ENCODE measurements at places on chromosomes 6 and 20.

- no peak for DNase-seq
Observed at GRCh38 chr6:167758309-167759023, 68.2 kb upstream of the AFDN start.

- no peak for DNase-seq
Observed at GRCh38 chr6:107284805-107285204, 169.5 kb upstream of the BEND3 start.

GRCh38 chr6:128069188-128069587 lies 168.3 kb upstream of the THEMIS start:
- DNase-seq = no peak

- no peak for DNase-seq
Observed at GRCh38 chr20:36871640-36872570, 4.0 kb upstream of the TLDC2 start.

DNA sequence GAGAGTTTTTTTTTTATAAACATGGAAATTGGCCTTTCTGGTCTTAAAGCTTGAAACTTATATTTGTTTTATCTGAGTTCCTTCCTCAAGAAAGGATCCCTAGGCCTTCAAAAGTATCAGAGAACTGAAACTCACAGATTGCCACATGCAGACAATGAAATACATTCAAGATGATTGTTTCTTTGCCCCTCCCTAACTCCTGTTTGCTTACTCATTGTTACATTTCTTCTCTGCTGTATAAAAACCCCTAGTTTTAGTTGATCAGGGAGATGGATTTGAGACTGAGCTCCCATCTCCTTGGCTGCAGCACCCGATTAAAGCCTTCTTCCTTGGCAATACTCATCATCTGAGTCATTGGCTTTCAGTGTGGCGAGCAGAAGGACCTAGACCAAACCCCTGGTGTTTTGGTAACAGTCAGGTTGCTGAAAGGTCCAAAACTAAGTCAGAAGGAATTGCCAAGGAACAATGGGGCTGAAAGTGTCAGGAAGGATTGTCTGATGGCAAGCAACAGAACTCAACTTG lies 132.3 kb upstream of the SULF2 start:
- no peak for DNase-seq

DNA sequence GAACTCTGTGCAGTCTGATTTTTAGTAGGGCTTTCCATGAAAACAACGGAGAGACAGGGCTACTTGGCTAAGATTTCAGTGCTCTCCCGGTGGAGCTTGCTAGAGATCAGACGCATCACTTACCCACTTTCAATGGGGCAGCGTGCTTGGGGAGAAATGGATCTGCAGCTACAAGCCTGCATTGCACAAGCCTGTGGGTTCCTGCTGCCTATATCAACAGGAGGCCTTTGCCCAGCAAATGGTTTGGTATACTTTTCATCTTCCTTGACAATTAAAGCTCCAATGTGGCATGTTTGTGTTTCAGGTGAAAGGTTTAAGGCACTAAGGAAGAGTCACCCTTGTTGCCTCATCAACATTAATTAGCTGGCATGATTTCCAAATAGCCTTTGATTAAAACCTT lies 136.0 kb upstream of the FOXQ1 start:
- DNase-seq = no peak

- no peak for DNase-seq
Observed at GRCh38 chr6:124445581-124445980, 516.7 kb upstream of the RNF217 start.

GRCh38 chr20:26214991-26215390 lies 518.3 kb upstream of the ZNF337 start:
- DNase-seq = no peak

GRCh38 chr20:41167481-41168253 lies 30.3 kb downstream of the PLCG1 start:
- DNase-seq = no peak

DNA sequence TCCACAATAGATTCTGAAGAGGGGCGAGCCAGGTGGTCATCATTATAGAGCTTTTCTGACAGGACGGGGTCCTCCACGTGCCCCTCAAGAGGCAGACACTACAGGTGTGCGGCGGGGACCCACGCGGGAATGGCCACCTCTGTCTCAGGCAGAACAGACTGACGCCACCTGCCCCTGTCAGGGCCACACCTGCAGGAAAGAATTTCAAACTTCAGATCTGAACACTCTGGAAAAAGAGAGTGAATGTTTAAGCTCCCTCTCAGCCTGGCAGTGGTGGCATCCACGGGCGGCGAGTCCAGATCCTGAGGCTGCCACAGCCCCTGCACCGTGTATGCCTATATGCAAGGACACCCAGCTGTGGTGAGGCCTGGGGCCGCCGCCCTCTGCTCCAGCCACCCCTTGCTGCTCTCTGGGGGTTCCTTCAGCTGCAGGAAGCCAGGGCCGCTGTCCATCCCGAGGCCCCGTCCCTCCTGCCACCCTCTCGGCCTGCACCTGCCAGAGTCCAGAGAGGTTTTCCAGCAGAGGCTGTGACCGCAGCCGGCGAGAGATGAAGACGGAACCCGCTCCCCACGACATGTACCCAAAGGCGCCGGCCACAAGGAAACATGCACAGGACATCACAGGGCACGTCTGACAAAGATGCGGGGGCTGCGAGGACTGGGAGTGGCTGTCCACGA lies 234.9 kb downstream of the ERMARD start:
- no peak for DNase-seq

GRCh38 chr6:98601716-98602115 lies 232.7 kb upstream of the POU3F2 start:
- no peak for DNase-seq

- DNase-seq = no peak
Observed at GRCh38 chr6:157066781-157067491, 256.4 kb downstream of the TMEM242 start.

DNA sequence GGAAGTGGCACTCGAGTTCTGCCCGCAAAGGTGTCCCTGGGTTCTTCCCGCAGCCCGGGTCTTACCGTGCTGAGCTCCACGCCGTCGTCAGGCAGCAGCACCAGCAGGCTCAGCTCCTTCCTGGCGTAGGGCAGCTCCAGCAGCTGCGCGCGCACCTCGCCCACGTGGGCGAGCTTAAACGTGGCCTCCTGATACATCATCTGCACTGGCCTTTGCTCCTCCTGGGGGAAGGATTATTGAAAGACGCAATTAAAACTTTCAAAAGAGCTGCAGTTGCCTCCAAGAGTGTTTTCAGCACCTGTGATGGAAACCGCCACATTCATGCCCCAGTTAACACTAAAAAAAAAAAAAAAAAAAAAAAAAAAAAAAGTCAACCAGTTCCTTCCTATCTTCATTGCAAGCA lies 11.3 kb downstream of the SERPINB9 start:
- DNase-seq = no peak

- DNase-seq = no peak
Observed at GRCh38 chr6:10297832-10298231, 117.0 kb downstream of the TFAP2A start.

DNA sequence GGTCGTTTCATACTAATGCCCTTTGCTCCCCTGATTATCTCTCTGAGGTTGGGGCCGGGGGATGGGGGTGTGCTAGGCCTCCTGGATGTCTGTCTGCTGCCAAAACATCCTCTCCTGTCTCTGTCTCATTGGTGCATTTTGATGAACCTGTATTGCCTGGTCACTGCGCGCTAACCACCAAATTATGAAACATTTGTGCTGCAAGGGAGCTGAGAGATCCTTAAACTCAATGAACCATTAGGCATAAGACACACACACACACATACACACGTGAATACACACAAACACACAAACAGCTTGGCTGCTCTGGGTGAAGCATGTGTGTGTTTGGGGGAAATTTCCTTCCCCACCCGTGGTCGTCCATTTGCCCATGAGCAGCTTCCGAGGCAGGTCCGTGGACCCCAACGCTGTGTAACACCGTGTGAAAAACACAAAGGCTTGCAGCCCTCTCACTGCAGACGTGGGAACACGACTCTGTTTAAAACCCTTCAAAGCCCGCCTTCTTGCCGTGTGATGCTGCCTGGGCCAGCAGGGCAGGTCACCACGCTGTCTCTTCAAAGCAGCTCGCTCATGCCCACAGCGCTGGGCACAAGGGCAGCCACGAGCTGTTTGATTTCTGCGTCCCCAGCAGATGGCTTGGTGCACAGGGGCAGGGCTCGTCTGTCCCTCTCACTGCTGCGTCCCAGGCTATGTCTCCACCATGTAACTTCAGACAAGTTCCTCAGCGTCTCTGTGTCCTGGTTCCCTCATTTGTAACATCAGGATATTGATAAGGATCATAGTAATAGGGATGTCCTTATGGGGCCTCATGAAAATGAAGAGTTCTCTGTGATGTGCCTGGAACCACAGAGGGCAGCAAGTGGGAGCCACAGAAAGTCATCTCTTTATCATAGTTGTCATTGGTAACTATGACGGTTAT lies 96.8 kb downstream of the CDH26 start:
- DNase-seq = no peak

- DNase-seq = no peak
Observed at GRCh38 chr20:4193069-4193452, 177.7 kb upstream of the RNF24 start.

- DNase-seq = no peak
Observed at GRCh38 chr20:8368670-8369069, 236.6 kb downstream of the PLCB1 start.

DNA sequence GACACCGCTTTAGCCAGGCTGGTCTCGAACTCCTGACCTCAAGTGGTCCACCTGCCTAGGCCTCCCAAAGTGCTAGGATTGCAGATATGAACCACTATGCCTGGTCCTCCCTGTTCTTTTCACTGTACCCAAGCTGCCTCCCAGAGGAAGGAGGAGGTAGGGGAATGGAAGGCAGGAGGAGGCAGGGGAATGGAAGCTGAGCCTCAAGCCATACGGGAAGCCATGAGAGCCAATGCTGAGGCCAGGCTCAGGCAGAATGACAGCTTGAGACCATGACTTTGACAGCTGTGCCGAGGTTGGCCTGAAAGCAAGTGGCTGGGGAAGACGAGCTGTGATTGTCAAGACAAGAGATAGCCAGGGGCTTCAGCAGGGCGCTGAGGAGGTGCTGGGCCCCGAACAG lies 13.6 kb upstream of the ZNF335 start:
- DNase-seq = no peak

GRCh38 chr20:1895674-1896483 lies 672 bp downstream of the SIRPA start:
- DNase-seq = no peak

- DNase-seq = no peak
Observed at GRCh38 chr6:157967486-157967885, 14.2 kb upstream of the SYNJ2 start.

- no peak for DNase-seq
Observed at GRCh38 chr6:72149715-72150114, 263.4 kb downstream of the RIMS1 start.

DNA sequence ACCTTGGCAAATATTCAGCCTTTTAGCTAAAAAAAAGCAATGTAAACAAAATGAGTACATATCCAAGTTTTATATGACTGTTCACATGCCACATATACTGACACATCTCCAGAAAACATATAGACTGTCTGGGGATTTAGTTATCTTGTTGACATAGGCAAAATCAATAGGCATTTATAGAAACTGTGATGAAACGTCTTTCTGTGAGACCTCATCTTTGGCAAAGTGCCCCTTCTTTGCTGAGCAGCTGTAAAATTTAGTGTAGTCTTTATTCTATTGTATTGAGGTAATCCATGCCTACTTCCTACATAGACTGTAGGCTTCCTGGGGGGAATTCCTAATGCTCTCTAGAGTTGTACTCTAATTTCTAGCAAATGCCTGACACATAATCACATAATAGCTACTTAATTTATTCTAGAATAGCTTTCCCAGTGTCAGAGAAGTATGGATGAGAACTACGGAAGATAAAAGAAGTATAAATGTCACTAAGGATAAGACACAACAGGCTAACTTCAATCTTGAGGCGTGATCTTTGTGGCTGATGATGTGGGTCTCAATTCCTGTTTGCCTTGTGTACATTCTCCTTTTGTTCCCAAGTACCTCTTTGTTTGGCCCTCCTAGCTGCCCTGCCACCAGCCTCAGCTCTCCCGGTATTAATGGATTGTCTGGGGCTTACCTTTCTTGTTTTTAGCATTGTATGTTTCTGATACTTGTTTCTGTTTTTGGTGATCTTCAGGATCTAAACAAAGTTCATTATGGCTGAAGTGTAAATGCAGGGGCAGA lies 30.6 kb downstream of the PTCHD4 start:
- DNase-seq = no peak

GRCh38 chr20:46939031-46939965 lies 44.7 kb downstream of the EYA2 start:
- no peak for DNase-seq

- DNase-seq = no peak
Observed at GRCh38 chr20:52593654-52594053, 378.5 kb upstream of the TSHZ2 start.

DNA sequence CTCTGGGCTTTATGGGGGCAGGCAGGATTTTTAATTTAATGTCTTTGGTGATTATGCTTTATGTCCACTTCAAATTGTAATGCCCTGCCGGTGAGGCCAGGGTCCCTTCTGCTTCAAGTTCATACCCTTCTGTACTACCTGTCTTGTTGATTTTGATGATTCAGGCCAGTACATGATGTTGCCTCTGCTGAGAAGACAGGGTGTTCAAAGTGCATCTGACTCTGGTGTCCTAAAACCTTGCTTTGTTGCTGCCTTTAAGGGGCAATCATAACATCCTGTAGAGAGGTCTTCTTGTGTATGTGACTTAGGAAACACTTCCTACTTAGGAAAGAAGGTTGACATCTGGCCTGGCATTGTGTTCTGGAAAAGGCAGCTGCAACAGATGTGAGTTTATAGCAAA lies 113.2 kb downstream of the TMEM170B start:
- no peak for DNase-seq

DNA sequence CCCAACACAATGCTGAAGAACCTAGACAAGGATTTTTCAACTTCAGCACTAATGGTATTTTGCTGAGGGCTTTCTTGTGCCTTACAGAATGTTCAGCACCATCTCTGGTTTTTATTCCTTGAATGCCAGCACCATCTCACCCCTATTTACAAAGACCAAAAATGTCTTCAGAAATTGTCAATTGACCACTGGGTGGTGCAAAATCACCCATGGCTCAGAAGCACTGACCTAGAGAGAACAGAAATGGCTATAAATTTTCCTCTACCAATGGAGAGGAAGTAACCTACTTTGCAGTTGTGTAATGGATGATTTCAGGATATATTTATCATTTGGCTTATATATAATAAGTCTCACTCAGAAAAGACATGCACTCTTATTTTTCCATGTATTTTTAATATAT lies 431.0 kb upstream of the IRAK1BP1 start:
- no peak for DNase-seq

GRCh38 chr6:80480421-80481157 lies 374.1 kb downstream of the BCKDHB start:
- DNase-seq = no peak

DNA sequence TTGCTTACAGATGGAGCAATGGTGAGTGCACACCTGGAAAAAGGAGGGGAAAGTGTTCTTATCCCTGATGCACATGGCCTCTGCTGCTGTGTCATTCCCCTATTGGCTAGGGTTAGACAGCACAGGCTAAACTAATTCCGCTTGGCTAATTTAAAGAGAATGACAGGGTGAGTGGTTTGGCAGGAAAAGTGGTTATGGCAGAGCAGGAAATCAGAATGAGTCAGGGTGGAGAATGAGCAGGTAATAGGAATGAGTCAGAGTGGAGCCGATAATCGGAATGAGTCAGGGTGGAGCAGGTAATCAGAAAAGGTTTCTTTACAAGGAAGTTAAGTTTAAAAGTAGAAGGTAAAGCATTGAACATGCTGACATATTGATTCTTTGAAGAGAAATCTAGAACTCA lies 355.5 kb upstream of the HTR1E start:
- no peak for DNase-seq

Measured in gastrocnemius medialis (tissue), 4 donors.